ENCODE measurements at places on chromosomes 4 and X.

DNA sequence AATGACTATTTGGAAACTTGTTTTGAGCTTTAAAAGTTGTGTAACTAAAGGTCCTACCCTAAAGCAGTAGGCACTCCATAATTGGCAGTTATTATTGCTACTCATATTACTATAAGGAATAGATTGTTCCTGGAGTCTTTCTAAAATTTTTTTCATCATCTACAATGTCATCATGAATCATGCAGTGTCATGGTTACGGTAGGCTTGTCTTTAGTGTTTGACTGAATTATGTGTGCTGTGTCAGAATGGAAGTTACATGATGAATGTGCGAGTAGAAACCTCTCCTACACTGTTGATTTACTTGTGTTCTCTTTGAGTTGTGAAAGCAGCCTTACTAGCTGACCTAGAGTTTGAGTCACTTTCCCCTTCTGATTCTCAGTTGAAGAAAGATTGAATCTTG, 1099.9 kb downstream of the RAPGEF2 start:
- no peak for DNase-seq

- no peak for DNase-seq
These were observed 137.4 kb upstream of the STIM2 start for GRCh38 chr4:26723216-26723615.

DNA sequence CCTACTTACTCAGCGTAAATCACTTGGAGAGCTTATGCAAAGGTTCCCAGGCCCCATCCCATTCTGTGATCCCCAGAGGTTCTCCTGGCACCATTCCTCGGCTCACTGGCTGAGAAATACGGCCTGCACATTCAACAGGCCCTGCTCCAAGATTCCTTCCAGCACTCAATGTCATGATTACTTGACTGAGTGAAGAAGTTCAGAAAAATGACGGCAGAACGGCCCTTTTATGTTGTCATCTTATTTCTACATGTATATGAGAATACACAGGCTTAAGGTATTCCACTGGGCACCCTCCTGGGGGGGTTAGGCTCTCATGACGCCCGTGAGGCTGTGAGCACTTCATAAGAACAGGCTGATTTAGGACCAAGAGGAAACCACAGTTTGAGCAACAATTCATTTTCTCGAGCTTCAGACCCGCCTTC, 190.6 kb downstream of the NSUN7 start:
- DNase-seq = no peak

DNA sequence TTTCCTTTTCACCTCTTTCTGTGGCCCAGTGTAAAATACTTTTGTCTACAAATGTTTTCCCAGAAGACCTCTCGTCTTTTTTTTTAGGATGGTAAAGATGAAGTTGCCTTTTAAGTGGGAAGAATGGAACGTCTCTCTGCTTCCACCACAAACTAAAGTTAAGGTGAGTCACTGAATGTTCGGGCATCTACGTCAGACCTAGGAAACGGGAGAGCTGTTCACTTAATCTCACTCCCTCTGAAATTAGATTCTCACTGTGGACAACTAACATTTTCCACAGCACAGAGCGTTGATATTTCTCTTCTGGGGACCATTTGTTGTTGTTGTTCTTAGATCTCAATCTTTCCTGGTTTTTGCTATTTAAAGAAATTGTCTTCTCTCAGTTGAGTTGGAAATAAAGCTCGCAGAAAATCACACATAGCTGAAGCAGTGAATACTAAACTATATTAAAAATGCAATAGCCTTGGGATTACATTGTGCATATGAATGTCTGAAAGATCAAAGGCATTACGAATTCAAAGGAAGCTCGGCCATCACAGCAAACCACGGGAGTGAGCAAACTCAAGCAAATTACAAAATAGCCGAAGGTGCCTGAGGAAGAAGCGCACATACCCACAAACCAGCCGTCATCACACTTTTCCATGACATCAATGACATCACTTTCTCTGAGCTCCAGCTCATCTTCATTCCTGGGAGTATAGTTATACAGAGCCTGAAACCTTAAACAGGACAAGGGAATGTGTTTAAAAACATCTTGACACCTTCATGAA, 53.9 kb upstream of the PDLIM3 start:
- DNase-seq = no peak

DNA sequence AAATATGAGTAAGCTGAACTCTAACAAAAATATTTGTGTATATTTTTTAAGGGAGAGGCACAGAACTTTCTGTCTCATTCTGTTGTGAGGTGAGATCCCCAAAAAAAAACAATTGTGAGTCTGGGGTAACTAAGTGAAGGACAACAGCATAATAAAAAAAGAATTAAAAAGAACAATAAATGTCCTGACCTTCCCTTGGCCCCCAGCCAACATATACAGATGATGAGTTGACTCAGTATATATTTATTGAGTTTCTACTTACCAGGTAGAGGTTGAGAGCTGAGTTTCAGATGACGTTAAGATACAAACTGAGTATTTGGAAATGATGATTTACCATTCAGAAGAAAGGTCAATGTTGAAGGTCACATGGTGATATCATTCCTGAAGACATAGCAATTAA, 239.5 kb downstream of the KCNIP4 start:
- DNase-seq = no peak

DNA sequence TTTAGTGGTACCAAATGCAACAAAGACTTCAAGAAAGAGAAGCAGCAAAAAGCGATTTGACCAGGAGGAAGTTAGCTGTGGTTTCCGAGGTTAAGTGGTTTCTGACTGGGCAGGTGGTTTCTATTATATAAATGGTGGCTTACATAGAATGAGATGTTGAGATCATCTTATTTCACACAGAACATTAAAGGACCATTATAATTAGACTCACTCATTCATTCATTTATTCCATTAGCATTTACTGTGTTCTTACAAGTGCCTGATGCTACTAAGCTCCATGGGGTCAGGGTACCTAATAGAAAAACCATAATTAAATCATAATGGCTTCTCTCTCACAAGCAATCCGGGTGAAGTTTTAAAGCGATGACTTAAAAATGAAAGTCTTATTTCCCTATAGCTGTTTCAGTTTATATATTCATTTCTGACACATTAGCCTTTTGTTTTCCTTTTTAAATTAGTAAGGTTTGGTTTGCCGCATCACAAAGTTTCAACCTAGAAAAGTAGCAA, 10.6 kb downstream of the TSPAN6 start:
- DNase-seq = no peak

Measured in NCI-H1092 (cell line).